ENCODE measurements at places on chromosomes 2 and 18.

DNA sequence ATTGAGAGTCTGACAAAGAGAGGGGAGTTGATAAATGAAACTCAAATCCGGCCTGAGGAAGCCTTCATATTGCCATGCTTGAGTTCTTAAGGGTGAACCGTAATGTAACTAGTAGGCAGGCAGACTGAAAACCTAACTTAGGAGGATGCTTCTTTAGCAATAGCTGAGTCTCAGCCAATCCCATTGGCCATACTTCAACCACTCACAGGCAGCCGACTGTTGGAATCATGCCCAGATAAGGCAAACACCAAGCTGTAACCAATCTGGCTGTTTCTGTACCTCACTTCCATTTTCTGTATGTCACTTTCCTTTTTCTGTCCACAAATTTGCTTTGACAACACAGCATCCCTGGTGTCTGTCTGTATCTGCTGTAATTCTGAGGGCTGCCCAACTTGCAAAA is 39.5 kb downstream of the TPRKB start:
- DNase-seq, result no peak

GRCh38 chr2:157746234-157746950 is 117.7 kb upstream of the ACVR1C start:
- DNase-seq, result no peak

GRCh38 chr2:200025717-200026116 is 70.3 kb downstream of the MAIP1 start:
- no peak for DNase-seq

DNA sequence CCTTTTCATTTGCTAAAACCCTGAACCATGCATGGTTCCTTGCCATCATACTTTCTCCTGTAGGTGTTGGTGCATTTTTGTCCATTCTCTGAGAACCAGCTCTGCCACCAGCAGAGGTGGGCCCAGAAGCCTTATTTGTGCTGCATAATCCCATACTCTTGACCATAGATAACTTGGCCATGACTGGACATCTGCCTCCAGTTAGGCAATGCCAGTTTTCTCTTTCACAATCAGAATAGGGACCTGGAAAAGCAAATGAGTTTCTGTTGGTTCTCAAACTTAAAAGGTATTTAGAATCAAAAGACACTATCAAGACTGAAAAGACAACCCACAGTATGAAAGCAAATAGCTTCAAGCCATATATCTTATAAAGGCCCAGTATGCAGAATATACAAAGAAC is 167.3 kb downstream of the MAIP1 start:
- DNase-seq, result no peak

DNA sequence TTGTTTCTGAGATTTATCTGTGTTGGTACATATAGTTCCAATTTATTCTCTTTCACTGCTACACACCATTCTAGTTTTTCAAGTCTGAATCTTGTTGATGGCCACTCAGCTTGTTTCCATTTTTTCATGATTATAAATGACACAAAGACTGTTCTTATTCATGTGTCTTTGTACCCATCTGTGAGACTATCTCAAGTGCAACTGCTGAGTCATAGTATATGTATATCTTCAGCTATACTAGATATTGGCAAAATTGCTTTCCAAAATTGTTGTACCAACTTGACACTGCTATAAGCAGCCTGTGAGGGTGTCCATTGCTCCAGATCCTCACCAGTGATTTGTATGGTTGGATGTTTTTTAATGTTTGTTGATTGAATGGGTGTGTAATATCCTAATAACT is 37.2 kb upstream of the RTN4 start:
- DNase-seq, result peak; percentile 22

DNA sequence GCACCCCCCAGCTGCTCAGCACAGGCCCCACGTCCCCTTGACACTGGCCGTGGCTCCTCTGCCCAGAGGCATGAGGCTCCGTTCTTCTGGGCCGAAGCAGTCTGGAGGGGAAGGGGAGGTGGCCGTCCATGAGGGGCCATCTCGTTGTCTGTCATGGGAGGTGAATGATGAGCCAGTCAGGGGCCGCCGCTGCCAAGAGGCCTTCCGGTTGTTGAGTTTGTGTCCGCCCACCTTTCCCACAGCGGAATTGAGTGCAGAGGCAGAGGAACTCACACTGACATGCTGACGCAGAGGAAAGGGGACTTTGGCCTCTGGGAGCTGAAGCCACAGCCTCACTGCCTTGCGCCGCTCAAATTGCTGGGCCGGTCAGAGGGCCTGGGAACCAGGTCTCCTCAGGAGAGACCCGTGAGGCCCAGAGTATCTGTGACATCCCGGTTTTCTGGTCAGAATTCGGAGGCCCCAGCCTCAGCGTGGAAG is 268.4 kb downstream of the ATAD2B start:
- no peak for DNase-seq

DNA sequence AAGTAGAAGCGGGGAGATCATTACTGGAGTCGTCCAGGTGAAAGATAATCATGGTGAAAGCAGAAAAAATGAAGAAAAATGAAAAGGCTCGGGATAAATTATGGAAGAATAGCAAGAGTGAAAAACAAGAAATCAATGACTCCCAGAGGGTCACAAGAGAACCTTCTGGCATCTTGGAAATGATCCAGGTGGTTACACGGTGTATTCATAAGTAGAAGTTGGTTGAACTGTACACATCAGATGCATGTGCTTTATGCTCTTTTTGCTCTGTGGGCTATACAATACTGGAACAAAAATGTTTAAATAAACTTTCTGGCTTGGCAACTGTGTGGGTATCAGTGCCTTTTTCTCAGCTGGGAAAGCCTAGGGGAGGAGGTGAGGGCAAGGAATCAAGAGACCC is 348.9 kb downstream of the RND3 start:
- no peak for DNase-seq
